ENCODE measurements at places on chromosomes 5 and 9. TPM values are rescaled to one million over a fixed set of nuclear protein-coding genes. Genes with fewer than 3 reads are reported as not detected.

TXNDC8 gene
- not detected for total RNA-seq

GDA gene
- total RNA-seq: under 0.01 TPM

SV2C gene
- not detected for total RNA-seq

NINJ1 gene
- 59.9 TPM for total RNA-seq

ABO gene
- not detected for total RNA-seq

LCN10 gene
- total RNA-seq: not detected

KIF20A gene
- total RNA-seq: 23.8 TPM

Measured in fibroblast of lung (primary cell).